Urothelium cell line (cell line): ENCODE measurements at places on chromosomes 1 and 21.

DNA sequence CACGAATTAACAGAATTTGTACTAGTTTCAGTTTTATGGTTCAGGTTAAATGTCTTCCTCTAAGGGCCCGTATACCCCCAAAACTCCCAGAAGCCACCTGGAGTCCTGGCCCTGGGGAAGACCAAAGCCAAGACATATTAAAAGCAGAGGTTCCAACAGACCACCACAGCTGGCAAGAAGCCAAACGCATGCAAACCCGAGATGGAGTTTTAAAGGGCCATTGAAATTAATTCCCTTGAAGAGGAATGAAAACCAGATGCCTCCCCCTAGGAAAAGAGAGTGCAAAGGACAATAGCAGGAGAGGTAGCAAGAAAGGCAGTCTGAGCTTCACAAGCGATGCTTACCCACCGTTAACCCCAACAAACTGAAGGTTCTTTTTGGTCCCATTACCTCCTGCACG lies 48.1 kb downstream of the KANK4 start:
- no peak for DNase-seq

DNA sequence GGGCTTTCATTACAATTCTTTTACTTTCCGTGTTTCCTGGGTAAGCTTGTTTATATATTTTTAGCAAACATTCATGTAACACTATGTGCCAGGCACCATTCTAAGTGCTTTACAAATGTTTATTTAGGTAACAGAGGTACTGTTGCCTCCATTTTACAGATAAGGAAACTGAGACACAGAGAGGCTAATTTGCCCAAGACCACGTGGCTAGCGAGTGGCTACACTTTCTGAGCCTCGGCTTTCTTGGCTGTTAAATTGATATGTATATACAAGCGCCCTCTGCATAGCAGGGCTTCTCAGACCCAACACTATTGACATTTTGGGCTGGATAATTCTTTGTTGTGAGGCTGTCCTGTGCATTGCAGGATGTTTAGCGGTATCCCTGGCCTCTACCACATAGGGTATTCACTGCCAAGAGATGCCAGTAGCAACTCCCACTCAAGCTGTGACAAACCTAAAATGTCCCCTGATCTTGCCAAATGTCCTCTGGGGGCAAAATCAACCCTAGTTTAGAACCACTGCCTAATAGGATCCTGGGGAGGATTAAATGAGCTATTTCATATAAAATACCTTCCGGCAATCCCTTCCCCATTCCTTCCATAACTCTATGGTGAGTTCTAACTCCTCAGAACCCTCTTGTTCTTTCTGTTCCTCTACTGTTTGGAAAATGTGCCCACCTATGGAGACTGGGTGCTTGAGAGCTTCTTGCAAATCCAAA lies 17.2 kb upstream of the ID3 start:
- DNase-seq: no peak

GRCh38 chr21:45531393-45532215 lies 10.6 kb downstream of the SLC19A1 start:
- DNase-seq: no peak

DNA sequence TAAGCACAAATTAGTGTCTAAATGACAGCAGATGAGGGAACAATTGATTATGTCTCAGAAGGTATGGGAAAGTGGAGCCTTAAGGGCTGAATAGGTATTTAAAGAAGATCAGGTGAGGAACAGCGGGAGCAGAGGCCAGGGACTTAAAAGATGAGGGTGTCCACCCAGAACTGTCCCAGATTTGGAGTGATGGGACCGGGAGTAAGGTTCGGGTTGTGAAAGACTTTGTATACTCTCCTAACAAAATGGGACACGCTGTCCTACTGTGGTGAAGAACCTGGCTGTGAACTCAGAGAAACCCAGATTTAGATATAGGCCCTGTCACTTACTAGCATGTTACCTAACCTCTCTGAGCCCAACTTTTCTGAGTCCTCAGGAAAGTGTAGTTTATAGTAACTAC lies 140.6 kb downstream of the C1orf21 start:
- no peak for DNase-seq

GRCh38 chr1:234240680-234241079 lies 132.6 kb upstream of the COA6 start:
- DNase-seq: no peak

- DNase-seq: no peak
These were observed 9.0 kb downstream of the FAM20B start for GRCh38 chr1:179034720-179035119.

- DNase-seq: no peak
These were observed 240.6 kb downstream of the NCAM2 start for GRCh38 chr21:21238629-21239400.

GRCh38 chr1:22787636-22788035 lies 77.0 kb downstream of the EPHB2 start:
- DNase-seq: no peak

- DNase-seq: peak; percentile 21
These were observed 88.6 kb downstream of the ADAMTS1 start for GRCh38 chr21:26756491-26757159.

DNA sequence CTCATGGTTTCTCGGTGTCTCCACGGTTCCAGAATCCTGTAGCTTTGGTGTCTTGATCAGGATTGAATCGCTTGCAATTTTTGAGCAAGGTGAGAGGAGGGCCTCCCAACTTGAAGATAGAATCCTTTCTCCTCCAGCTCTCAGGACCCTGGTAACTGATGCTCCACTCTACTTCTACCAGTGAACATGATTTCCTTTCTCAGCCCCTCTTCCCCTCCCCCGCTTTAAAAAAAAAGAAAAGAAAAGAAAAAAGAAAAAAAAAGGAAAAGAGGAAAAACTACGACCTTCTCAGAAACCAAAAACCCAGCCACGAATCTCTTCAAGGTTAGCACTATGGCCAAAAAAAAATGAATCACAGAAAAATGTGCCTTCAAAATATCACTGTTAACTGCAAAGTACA lies 1.2 kb downstream of the ARHGEF11 start:
- no peak for DNase-seq

DNA sequence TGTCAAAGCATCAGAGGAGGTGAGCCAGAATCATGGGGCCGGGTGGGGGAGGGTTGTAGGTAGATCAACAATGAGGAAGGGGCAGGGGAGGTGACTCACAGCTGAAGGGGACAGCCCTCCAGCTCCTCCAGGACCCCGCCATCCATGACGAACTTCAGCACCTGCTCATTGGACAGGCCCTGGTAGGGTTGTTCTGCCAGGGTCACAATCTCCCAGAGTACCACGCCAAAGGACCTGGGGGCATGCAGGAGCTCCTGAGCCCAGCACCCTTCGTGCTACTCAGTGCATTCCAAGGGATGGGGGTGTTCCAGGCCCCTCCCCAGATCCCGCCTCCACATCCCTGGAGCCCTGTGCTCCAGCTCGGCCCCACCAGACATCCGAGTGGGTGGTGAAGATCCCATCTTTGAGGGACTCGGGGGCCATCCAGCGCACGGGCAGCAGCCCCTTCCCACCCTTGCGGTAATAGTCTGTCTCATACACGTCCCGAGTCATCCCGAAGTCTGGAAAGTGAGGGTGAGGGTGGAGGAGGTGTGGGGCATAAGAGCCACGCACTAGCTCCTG lies 17.5 kb downstream of the INSRR start:
- no peak for DNase-seq

DNA sequence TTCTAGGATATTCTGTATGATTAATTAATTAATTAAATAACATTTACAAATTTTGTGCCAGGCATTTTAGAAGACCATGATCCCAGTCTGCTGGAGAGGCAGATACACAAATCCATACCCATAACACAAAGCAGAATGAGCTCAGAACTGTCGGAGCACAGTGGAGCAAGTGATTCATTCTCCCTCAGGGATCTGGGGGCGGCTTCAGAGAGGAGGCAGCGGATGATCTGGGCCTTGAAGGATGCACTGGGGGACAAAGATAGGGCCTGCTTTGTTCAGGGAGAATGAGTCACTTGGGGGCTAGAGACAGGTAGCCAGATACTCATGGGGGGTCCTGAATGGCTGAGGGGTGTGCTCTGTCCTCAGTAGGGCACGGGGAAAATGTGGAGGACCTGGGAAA lies 50.9 kb upstream of the TRABD2B start:
- peak; percentile 71 for DNase-seq

DNA sequence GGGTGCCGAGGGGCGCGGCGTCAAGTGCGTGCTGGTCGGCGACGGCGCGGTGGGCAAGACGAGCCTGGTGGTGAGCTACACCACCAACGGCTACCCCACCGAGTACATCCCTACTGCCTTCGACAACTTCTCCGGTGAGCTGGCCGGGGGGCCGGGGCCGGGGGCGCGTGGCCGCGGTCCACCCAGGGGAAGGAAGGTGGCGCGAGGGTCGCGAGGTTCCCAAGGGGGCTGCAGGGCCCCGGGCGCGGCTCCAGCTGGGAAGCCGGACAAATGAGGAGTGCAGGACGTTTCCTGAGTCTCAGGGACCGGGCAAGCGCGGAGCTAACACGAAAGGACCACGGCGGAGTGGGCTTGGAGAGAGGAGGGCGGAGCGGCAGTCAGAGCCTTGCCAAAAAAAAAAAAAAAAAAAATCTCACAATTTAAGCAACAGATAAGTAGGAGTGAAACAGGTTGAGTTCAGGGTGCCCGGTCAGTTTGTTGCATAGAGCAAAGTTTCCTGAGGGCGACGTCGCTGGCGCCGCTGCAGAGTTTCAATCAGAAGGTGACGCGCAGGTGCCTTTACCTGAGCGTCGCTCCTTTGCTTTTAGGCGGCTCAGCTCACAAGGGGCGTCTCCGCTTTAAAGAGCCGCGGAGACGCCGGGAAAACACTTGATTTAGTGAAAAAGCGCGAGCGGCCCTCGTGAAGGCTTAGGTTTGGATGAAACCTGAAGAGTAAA lies 750 bp downstream of the RHOU start:
- peak; percentile 32 for DNase-seq

DNA sequence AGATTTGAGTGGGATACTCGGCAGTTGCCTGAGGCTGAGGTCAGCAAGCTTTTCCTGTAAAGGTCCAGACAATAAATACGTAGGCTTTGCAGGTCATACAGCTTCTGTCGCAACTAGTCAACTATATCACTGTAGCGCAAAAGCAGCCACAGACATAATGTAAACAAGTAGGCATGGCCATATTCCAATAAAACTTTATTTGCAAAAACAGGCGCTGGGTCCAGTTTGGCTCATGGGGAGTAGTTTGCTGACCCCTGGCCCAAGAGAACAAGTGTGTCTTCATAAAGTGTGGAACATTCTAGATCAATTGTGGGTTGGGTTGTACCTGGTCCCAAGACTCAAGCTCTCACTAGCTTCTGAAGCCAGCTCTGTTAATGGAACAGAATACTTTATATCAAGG lies 78.8 kb downstream of the MIS18A start:
- DNase-seq: no peak

- DNase-seq: no peak
These were observed 67.1 kb downstream of the SH3BGR start for GRCh38 chr21:39518847-39519210.
